ENCODE measurements at places on chromosomes 12 and 14.

GRCh38 chr12:57631566-57632072 is 1.4 kb downstream of the B4GALNT1 start:
- DNase-seq, result no peak

DNA sequence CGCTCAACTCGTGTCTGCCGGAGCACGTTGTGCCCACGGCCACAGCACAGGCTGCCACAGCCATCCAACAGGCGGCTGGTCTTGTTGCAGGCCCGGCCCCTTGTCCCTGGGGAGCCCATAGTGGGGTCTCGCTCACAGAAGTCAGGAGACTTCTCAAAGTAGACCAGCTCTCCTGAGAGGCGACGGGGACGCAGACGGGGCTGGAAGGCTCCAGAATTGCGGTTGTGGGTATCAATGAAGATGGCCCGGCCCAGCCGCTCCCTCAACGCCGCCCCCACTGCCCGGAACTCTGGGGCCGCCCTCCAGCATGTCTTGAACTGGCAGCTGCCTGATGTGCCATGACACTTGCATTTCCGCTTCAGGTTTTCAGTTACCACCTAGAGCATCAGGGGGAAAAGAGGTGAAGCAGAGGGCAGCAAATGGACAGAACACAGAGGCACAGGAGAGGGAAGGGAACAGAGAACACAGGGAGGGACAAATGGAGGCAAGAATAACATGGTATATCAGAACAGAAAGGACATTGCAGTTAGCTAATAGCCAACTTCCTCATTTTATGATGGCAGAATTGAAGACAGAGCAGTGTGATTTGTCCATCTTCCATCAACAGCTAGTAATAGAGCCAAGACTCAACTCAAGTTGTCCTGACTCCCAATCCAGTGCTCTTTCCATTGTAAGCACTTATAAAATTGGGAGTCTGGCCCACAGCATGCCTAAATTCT is 5.2 kb downstream of the WNT10B start:
- DNase-seq, result no peak

- no peak for DNase-seq
Measured at GRCh38 chr12:52097045-52097666, 17.7 kb downstream of the SMIM41 start.

- no peak for DNase-seq
Measured at GRCh38 chr14:106578481-106578880, 1052.1 kb downstream of the TMEM121 start.

DNA sequence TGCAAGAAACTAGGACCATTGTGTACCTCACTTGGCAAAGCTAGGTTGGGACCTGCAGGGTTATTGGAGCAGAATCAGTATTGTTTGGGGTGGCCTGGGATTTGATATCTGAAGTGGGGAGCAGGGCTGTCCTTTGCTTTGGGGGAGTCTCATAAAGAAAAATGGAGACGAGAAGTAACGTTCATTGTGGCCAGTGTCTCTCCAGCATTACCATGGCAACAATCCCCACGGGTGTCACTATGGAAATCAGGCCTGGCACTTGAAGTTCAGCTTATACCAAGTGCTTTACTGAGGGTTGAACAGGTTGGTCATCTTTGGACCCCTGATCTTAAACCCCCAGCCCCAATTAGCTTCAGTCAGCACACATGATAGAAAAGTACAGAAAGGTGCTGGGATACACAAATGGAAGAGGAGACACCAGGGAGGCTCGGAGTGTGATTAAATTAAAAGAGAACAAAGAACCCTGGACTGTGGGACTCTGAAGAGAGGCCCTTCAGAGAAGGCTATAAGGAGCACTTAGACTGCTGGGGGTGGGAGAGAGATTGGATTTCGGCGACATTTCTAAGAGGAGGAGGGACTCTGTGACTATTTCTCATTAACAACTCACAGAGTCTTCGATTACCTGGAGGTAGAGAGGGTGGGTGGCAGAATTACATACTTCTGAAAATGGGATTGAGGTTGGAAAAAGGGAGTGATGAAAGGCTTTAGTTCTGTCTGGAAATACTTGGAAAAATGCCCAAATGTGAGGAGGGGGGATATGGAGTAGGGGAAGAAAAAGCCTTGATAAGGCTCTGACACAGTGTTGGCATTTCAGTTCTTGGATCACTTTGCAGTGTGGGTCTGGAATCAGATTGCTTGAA is 3.7 kb downstream of the KIF5A start:
- DNase-seq, result no peak

DNA sequence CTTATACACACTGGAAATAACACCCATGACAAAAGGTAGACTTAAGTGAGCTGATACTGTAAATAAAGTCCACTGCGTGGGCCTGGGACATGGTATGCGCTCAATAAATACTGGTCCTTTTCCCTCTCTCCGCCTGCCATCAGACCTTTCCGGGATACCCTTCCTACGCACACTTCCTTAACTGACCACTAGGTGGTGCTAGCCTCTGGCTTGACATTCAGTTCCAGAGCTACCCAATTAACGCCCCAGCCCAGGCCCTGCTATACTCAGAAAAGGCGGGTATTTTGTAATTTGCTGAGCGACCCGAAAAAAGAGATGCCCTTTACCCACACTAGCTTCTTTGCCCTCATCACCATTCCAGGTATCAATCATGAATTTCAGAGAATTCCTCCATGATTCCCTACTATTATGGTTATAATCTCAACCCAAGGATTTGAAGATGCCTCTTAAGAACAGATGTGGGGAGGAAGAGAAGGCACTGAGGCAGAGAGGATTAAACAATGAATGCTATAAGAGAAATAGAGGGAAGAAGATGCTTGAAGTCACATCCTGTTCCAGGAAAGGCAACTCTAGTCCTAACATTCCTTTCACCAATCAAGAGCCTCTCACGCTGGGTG is 3.9 kb upstream of the LRP1 start:
- DNase-seq, result peak; percentile 82

GRCh38 chr14:89531661-89532335 is 114.8 kb upstream of the FOXN3 start:
- no peak for DNase-seq

DNA sequence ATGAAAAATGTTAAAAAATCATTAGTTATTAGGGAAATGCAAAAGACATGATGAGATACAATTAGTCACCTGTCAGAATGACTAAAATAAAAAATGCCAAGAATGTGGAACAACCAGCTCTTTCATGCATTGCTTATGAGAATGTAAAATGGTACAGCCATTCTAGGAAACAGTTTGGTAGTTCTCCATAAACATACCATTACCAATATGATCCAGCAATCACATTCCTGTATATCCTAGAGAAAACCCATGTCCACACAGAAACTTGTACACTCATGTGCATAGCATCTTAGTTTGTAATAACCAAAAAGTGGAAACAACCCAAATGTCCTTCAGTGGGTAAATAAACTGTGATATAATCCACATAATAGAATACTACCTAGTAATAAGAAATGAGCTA is 245.7 kb downstream of the FUT8 start:
- DNase-seq, result no peak

DNA sequence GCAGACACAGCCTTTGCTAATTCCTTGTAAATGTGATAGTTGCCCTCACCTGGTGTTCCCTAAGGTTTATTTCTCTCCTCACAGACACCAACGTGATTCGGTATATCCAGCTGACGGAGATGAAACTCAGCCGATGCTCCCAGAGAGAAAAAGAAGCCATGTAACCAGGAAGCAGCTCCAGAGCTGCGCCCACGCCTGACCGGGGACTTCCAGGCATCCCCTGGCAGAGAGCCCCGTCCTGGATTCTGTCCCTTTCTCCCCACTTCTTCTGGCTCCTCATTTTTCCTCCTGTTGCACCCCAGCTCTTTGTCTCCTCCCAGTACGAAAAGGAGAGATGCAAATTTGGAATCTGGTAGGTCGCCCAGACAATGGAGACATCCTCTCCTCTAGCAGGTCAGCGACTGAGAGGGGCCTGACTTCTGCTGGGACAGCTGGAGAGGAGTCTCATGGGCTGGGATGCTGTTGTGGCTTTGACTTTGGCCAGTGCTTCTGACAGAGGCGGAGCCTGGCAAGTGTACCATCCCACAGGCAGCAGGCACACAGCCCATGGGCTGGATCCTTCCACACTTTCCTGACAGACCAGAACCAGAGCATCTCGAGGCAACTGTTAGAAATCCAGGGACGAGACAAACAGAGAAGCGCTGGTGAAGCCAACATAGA is 29.4 kb downstream of the TTC9 start:
- no peak for DNase-seq

DNA sequence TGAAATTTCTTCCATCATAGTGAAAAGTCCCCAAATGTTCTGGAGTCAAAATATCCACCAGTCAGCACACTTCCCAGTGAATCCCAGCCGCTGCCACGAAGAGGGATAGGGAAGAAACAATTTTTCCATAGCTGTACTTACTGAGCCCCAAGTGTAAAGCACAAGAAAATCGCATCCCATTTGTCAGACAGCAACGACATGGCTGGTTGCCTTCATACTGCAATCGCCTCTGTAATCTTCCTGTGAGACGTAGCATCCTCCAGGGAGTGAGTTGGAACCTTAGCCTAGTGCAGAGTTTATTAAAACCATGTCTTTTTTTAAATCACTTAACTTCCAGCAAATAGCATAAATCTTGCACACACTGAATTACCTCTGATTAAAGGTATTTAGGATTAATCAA is 56.8 kb downstream of the GNG2 start:
- DNase-seq, result no peak

GRCh38 chr12:84315926-84316325 is 596.7 kb downstream of the SLC6A15 start:
- no peak for DNase-seq

GRCh38 chr14:102827716-102828115 is 50.5 kb downstream of the TRAF3 start:
- DNase-seq, result no peak

DNA sequence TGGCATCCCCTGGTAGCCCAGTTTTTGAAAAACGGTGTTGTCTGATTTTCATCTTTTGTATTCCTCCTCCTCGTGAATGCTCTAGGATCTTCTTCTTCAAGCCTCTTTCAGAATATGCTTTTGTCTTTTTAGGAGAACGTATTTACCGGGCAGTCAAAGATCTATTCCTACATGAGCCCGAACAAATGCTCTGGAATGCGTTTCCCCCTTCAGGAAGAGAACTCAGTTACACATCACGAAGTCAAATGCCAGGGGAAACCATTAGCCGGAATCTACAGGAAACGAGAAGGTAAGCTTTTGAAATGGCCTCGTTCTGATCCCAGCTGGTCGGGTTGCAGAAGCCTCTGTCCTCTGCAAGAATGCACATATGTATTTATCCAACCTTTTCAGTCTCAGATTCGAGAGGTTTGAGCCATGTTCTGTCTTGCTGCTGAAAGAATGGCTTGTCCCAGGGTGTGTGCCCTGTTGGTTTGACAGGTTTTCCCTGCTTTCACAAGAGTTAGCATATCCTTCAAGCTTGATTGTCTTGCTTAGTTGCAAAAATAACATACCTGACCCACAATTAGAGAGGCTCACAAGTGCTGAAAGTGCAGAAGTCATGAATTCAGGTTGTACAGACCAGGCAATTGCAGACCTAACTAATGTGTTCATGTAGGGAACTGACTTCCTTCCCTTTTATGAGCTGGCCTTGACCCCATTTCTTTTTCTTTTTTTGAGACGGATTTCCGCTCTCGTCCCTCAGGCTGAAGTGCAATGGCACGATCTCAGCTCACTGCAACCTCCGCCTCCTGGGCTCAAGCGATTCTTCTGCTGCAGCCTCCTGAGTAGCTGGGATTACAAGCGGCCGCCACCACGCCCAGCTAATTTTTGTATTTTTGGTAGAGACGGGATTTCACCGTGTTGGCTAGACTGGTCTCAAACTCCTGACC is 6.8 kb downstream of the KMT5A start:
- DNase-seq, result peak; percentile 9

GRCh38 chr12:123042833-123043232 is 62.4 kb downstream of the ARL6IP4 start:
- DNase-seq, result no peak

GRCh38 chr14:104341532-104342434 is 203.4 kb downstream of the KIF26A start:
- DNase-seq, result no peak

DNA sequence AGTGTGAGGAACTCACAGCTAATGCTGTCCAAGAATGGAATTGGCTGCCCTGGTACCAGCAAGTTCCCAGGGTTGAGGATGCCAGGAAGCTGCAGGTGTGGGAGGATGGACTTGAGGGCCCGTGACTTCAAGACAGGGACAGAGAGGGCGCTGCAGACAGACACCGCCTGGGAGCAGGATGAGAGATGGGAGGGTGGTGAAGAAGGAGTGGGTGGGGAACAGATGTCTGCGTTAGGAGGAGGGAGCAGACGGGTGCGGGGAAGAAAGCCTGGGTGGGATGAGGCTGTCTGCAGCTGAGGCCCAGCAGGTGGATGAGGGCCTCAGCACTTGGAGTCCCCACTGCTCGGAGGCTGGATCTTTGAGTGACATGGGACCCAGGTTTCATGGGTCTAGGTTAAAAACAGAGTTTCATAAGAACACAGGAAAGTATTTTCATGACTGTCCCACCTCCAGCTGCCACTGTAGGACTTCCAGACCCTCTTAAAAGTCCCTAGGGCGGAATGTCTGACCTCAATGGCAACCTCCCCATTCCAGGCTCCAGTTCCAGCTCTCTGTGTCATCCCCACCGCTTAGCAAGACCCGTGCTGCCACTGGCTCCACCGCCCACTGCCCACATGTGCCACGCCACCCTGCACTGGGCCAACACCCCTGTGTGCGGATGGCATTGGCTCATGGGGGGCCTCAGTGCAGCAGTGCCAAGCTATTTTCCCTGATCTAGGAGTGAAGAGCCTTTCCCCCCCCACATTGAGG is 70.3 kb upstream of the SCN8A start:
- no peak for DNase-seq

DNA sequence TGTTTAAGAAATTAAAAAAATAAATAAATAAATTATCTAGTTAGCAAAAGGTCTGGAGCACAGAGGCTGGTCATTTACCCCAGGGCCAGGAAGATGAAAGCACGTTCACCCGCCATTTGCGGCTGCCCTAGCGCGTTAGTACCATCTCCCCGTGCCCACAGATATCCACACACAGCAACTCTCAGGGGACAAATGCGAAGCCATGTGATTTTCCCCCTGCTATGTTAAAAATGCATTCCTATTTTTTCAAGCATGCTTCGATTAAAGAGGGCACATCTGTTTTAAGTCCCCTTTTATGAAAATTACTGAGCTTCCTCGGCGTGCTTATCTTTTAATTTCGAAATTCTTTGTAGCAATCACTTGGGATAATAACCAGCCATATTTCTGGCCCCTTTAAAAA is 56.9 kb upstream of the PIWIL1 start:
- no peak for DNase-seq

- DNase-seq, result no peak
Measured at GRCh38 chr14:30885840-30886740, 11.7 kb downstream of the COCH start.

- no peak for DNase-seq
Measured at GRCh38 chr12:129729170-129729569, 174.7 kb downstream of the TMEM132D start.

All from CD4-positive, alpha-beta T cell treated with Interleukin-15 for 4 hours (primary cell).